ENCODE measurements at places on chromosomes 3 and 15. TPM values are rescaled to one million over a fixed set of nuclear protein-coding genes. Genes with fewer than 3 reads are reported as not detected.

The RARB gene
- 0.61 TPM for polyA plus RNA-seq

The MNS1 gene
- not detected for polyA plus RNA-seq

The CDC25A gene
- polyA plus RNA-seq: 0.20 TPM

The CYP1A1 gene
- polyA plus RNA-seq: not detected

The GNAT1 gene
- polyA plus RNA-seq: not detected

The CCDC54 gene
- not detected for polyA plus RNA-seq

The GRIP2 gene
- not detected for polyA plus RNA-seq

The CAPN3 gene
- polyA plus RNA-seq: 1.9 TPM

The ATP1B3 gene
- 206 TPM for polyA plus RNA-seq

The CNTN6 gene
- polyA plus RNA-seq: not detected

The ITPR1 gene
- 3.0 TPM for polyA plus RNA-seq

The PPP1R14D gene
- not detected for polyA plus RNA-seq

The BDH1 gene
- 10.3 TPM for polyA plus RNA-seq

The ISG20 gene
- polyA plus RNA-seq: 365 TPM

The CYP1A2 gene
- not detected for polyA plus RNA-seq

The C3orf49 gene
- not detected for polyA plus RNA-seq

The MCTP2 gene
- 83.7 TPM for polyA plus RNA-seq

The MASP1 gene
- polyA plus RNA-seq: not detected

The CPLX3 gene
- polyA plus RNA-seq: not detected

The SPTBN5 gene
- not detected for polyA plus RNA-seq

The FANCD2 gene
- polyA plus RNA-seq: 4.0 TPM

The MITF gene
- 2.3 TPM for polyA plus RNA-seq

The FLNB gene
- 0.94 TPM for polyA plus RNA-seq

The CYP8B1 gene
- not detected for polyA plus RNA-seq

The SLC12A1 gene
- not detected for polyA plus RNA-seq

The SYNPR gene
- polyA plus RNA-seq: not detected

The TICRR gene
- not detected for polyA plus RNA-seq

The CGNL1 gene
- polyA plus RNA-seq: not detected

The CATSPER2 gene
- not detected for polyA plus RNA-seq

The IL17RD gene
- not detected for polyA plus RNA-seq

The PROK2 gene
- polyA plus RNA-seq: not detected

The B3GNT5 gene
- polyA plus RNA-seq: 0.48 TPM
